ENCODE measurements at places on chromosomes 16 and 17.

GRCh38 chr17:17971431-17972125 lies 622 bp downstream of the TOM1L2 start:
- DNase-seq, result no peak

- no peak for DNase-seq
These were observed 127.6 kb downstream of the CHD9NB start for GRCh38 chr16:52925143-52925542.

GRCh38 chr16:89936034-89936433 lies 12.5 kb upstream of the DEF8 start:
- no peak for DNase-seq

- DNase-seq, result peak; percentile 74
These were observed 5.2 kb downstream of the AXIN2 start for GRCh38 chr17:65556014-65556909.

DNA sequence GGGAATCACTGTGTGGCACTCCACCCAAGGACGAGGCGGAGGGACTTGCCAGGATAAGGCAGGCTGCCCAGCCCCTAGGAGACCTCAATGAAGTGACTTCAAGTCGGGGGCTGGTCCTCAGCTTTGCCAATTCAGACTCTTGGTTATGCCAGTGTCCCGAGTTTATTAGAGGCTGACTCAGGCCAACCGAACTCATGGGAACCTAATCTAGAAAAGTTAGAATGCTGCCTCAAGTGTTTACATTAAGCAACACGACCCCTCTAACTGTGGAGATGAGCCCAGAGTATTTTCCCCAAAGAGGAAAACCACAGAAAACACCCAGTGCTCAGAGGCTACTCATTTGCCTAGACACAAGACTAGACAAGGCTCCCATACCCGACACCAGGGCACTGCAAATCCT lies 1.1 kb upstream of the TEKT3 start:
- no peak for DNase-seq

DNA sequence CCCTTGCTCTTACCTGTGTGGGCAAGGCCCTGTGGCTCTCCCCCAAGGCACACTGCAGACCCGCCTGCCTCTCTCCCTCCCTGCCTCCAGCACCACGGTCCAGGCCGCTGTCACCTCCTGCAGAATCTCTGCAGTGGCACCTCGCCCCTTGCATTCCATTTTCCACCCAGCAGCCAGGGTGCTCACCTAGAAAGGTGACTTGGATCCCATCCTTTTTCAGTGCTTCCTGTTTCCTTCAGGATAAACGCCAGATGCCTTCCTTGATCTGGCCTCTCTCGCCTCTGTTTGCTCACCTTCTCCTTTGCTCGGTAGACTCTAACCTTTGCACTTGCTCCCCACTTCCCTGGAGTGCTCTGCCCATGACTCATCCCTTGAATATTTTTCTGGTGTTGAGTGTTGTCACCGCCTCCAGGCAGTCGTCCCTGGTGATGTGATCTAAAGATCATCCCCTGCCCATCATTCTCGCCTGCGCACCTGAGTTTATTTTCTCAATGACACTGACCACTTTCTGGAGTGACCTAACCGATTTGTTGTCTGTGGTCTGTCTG lies 79.2 kb upstream of the LGALS9 start:
- DNase-seq, result no peak

DNA sequence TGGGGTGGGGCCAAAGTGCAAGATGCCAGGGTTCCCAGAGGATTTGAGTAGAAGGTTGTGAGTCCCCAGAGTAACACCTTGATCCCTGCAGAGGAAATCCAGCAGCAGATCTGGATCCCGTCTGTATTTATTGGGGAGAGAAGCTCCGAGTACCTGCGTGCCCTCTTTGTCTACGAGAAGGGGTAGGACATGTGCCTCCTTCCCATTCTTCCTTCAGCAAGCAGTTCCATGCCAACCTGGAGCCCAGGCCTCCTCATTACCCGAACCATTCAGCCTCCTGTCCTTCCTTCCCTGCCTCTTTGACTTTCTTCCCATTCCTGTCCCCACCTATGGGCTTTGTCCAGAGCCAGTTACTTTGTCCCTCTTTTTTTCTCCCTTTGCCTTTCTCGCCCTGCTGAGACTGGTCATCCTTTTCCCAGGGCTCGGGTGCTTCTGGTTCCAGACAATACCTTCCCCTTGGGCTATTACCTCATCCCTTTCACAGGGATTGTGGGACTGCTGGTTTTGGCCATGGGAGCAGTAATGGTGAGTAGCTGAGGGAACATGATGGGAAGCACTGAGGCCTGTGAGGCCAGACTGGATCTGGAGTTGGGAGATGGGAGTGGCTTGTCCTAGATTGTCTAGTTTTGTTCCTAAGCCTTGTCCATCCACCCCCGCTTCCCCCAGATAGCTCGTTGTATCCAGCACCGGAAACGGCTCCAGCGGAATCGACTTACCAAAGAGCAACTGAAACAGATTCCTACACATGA lies 2.9 kb downstream of the RNF167 start:
- DNase-seq, result no peak

GRCh38 chr17:49861150-49861884 lies 13.4 kb upstream of the TAC4 start:
- no peak for DNase-seq

GRCh38 chr16:87658564-87659225 lies 56.4 kb downstream of the JPH3 start:
- no peak for DNase-seq

- no peak for DNase-seq
These were observed 8.2 kb downstream of the RHBDF1 start for GRCh38 chr16:63998-64913.

DNA sequence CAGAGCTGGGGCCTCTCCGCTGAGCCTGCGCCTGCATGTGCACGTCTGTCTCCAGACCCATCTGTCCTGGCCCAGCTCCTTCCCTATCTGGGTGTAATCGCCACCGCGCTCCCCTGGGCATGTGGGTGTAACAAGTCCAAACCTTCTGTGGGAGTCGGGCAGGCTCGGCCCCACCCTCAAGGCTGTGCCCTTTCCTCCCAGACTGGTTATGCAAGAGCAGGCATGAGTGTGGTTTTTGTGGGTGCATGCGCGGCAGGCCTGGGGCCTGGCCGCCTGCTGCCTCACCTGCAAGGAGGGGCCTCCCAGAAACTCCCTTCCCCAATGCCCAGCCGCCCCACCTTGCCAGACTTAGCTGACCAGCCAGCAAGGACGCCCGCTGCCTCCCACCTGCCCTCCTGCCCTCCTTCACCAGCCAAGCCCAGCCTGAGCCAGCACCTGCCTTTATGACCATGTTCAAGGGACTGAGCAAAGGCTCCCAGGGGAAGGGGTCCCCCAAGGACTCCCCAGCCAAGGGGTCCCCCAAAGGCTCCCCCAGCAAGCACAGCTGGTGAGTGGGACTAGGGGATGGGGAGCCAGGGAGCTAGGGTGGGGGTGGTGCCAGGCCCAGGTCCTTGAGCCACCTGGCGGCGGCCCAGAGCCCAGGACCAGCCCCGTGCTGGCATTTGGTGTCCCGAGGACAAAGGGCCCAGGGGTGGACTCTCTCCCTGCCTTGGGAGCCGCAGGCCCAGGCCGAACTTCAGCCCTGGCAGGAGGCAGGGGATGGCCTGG lies at the start of gene EVPLL:
TSS of gene EVPLL (plus strand) at position 342 of the 768 bp plus-strand sequence. CDS start 3,160 bp downstream, outside the sequence.
- DNase-seq, result no peak

DNA sequence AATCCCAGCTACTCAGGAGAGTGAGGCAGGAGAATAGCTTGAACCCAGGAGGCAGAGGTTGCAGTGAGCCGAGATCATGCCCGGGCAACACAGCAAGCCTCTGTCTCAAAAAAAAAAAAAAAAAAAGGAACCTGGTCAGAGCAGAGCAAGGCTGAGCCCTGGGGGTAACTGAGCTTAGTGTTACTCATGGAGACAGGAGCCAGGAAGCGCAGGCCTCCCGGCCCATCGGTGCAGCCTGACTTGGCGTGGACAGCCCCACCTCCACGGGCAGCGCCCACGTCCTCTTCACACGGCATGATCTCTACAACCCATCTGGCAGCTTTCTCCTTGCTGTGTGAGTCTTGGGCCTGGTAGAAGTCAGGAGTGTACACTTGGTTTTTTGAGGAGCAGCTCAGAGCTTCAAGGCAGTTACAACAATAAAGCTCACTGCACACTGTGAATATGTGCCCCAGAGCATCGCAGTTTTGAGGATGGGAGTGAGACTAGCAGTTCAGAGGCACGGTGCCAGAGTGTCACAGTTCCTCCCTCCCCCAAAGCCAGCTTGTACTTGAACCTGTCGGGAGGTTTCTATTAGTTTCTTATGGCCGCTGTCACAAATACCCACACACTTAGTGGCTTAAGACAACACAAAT lies 129.9 kb downstream of the RAP1GAP2 start:
- DNase-seq, result no peak

GRCh38 chr16:55735120-55735781 lies 79.5 kb downstream of the SLC6A2 start:
- no peak for DNase-seq

DNA sequence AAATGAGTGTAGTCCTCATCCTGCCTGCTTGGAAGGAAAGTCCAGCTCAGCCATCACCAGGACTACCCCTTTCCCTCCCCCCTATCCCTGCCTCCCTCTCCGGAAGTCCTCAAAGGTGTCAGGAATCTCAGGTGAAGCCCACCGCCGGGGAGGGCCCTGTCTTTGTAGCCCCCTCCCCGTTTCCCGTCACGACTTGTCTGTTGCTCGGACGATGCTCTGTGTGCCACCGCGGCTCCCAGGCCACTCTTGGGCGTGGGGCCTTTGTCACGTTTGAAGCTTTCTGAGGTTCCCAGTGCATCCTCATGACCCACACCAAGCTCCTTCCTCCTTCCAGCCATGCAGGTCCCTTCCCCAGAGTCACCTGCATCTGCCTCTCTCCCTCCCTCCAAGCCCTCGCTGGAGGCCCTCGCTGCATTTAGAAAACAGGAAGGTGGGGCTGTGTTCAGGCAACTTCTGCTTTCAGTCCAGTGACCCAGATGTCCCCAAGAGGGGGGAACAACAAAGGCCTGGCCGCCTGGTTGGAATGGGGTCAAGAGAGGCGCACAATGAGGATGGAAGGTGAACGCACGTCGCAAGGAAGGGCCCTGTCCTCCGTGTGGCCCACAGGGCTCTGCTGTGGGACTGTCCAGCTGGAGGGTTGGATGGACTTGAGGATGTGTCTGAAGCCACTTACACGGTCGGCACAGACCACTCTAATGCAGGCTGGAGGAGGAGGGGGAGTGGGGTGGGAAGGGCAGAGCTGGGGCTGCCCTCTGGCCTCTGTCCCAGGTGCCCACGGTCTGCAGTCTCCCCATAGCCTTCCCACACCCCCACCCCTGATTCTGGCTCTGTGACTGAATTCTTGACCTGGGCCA lies 59.9 kb downstream of the OR1D5 start:
- no peak for DNase-seq

DNA sequence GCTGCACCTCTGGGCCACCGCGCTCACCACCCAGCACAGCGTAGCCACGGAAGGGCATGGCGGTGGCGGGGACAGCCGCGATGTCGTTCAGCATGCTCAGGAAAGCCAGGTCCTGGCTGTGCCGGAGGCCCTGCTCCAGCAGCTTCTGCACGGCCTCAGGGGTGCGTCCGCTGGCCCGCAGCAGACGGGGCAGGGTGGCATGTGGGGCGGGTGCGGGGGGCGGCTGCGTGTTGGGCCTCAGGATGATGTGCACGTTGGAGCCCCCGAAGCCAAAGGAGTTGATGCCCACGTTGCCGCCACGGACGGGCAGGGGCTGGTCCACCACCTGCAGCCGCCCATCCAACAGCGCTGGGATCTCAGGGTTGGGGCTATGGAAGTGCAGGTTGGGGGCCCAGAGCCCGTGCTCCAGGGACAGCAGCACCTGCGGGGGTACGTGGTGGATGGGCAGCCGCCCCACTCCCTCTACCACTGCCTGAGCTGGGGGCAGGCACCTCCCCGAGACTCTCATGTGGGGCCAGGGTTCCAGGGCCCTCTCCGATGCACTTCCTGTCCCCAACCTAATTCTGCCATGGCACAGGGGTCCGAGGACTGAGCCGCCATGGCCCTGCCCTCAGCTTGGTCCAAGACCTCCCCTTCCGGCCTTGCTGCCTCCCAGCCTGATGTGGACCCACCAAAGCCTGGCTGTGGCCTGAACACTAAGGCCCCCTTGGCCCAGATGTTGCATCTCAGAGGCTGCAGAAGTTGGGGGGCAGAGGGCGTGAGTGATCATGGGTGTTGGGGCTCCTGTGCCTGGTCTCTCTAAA lies 6.6 kb downstream of the FASN start:
- no peak for DNase-seq

GRCh38 chr16:85998171-85998867 lies 99.4 kb downstream of the IRF8 start:
- no peak for DNase-seq

DNA sequence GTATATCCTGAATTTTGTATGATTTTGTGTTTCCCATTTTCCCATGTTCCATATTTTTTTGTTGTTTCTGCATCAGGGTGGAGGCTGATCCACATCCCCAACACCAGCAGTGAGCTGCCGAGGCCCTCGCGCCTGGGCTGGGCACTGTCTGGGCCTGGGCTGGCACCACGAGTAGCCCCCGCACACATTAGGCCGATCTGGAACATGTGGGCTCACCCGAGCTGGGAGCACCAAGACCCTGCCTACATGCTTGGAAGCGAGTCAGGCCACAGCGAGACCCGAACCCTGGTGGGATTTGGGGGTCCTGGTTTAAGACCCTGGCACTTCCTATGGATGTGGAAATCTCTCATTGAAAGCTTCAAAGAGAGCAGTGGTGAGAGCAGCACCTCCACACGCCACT lies 8.5 kb downstream of the KCTD5 start:
- no peak for DNase-seq

DNA sequence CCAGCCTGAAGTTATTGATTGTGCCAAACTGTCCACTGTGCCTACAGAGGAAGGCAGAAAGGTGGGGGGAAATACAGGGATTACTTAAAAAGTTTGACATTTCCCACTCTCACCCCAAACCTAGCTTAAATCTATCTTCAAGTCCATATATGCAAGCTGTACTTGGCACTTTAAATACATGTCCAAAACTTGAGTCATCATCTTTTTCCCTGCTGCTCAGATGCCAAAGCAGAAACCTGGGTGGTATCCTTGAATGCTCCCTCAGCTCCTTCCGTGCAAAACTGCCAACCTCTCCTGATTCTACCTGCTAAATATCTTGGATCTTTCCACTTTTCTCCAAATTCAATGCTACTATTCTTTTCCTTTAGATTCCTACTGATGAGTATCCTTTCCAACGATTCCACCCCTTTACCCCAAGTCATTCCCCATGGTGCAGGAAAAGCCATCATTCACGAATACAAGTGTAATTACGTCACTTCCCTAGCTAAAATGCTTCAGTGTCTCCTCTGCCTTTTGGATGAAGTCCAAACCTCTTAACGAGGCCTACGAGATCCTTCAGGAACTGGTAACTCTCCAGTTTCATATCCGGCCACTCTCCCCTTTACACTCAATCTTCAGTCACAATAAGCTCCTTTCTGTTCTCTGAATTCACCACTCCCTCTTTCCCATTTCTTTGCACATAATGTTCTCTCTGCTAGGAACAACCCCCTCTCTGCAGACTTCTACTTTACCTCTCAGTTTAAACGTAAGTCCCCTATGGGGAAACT lies 9.3 kb downstream of the BECN1 start:
- DNase-seq, result no peak

- peak; percentile 68 for DNase-seq
These were observed at the start of gene CDK5R1 for GRCh38 chr17:32486701-32487472. CDK5R1 (plus strand) TSS chr17:32486993; CDS start chr17:32487621, 628 bp downstream.

Measured in stimulated activated CD8-positive, alpha-beta memory T cell treated with anti-CD3 and anti-CD28 coated beads, Interleukin-15, amount 100 ng/mL, for 48 hours (primary cell).